ENCODE measurements at places on chromosomes 5 and 9. TPM values are rescaled to one million over a fixed set of nuclear protein-coding genes. Genes with fewer than 3 reads are reported as not detected.

DNA sequence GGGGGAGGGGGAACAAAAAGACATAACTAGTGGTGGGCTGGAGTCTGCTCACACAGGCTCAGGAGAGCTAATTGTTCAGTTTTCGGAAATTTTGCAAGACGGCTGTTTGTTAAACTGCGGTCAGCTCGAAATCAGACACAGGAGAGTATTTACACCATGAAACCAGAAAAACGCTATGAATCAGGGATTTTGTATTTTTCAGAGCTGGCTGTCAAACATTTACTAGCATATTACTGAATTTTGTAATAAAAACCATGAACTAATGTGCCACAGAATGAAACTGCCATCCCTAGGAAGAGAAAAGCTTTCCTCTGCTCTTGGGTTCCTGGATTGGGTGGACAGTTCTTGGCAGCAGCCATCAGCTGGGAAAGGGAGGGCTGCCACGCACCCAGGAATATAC lies 45.3 kb downstream of the TRPM3 start:
- no peak for DNase-seq

DNA sequence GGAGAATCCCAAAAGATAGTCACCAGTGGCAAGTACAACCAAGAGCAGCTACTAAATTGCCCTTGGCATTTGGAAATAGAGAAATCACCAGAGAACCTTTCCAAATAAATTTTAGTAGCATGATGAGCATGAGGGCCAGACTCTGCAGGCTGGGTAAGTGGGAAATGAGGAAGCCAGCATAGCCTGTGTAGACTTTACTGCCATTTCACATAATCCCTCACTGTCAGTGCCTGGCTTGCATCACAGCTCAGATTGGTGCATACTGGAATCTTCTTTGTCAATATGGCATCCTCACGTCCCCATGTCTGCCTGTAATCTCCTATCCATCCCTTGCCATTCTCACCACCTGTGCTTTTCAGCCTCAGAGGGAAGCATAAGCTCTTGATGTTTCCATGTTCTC lies 14.5 kb downstream of the GRAMD2B start:
- no peak for DNase-seq

GRCh38 chr9:112050544-112051475 lies 124.3 kb downstream of the SUSD1 start:
- no peak for DNase-seq

DNA sequence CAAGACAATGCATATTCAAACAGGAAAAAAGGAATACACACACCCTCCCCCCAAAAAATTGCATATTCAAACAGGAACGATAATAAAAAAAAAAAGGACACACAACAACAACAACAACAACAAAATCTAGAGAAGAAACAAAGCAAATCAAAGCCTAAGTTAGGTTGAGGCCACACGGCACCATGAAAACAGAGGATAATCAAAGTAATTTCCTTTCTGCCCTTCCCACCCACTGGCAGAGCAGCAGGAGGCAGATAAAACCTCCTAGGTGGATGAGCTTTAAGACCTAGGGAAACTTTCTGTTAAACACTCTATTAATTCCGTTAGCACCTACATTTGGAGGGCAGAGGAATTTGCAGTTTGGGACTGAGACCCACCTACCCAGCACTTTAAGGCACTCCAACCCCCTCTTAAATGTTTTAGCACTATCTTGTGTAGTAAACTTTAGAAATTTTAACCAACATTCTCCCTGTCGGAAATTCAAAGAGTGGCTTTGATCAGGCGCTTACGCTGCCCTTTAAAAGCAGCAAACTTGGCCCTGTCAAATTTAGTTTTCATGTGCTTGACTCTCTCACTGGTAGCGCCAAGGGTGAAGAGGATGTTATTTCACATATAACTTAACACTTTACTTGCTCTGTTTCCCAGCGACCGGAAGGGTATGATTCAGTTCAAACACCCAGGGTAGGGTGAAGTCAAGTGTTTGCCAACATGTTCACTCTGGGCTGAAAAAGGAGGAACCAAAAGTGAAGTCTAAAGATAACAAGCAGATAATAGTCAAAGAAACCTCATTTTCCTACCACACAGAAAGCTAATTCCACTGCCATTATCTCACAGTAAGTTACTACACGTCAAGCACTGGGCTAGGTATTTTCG lies 9.2 kb downstream of the ENC1 start:
- DNase-seq, result no peak

DNA sequence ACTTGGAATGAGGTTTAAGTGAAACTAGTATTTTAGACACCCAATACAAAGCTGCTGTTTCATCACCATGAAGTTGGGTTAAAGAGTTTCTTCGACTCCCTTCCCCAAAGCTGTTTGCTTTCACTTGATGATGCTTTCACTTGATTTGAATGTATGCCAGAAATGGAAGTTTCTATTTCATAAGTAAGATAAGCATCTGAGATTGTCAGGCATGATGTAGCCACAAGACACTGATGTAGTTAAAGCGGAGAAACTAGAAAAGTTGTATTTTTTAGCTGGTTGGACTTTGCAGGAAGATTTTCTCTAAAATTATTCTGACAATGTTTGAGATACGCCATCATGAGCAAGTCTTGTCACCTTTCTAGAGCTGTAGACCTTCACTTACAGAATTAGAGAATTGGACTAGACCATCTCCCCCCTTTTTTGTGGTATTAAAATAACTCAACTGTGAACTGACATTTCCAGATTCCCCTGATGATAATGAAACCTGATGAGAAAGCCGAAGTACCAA lies 20.0 kb downstream of the MOCS2 start:
- no peak for DNase-seq

DNA sequence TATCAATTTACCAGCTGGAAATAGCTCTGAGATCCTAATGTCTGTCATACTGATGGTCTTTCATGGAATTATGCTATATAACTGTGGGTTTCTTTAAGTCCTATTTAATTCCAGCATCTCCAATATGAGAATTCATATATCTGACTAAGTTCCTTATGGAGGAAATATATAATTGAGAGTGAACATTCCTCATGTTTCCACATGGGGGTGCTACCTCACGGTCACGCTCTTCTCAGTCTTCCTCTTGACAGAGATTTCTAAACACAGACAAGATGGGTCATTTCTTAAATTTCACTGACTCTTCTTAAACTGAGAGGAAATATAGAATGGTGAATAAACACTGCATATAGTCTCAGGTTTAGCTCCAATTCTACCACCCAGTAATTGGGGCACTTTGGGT lies 212.1 kb downstream of the SLF1 start:
- no peak for DNase-seq

DNA sequence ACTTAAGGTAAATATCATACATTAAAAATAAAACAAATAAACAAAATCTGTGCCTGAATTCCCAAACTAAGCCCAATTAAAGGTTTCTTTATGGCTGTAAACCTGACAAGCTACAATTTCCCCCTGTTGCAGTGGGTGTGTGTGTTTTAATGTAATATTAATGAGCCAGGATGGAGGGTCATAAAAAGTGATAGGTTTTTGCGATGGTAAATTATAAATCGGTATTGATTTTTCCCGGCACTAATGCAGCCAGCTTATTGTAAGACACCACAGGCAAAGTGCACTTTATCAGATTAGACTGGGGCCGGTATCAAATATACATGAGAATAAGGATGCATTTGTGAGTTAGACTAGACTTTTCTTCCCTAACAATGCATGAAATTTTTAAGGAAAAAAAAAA lies 120.4 kb downstream of the EBF1 start:
- no peak for DNase-seq

GRCh38 chr9:129740666-129741464 lies 12.0 kb downstream of the PTGES start:
- DNase-seq, result no peak

DNA sequence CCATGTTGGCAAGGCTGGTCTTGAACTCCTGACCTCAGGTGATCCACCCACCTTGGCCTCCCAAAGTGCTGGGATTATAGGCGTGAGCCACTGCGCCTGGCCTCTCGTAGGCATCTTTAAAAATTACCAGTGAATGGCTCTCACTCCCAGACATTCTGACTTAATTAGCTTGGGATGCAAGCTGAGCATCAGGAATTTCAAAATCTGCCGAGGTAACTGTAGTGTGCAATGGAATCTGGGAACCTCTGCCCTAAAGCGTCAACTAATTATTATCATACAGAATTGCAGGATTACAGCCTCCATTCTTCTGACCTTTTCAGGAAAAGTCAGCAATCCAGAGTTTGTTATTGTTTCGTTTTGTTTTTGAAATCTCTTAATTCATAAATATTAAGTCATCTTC lies 213.4 kb upstream of the DMAC1 start:
- DNase-seq, result no peak

DNA sequence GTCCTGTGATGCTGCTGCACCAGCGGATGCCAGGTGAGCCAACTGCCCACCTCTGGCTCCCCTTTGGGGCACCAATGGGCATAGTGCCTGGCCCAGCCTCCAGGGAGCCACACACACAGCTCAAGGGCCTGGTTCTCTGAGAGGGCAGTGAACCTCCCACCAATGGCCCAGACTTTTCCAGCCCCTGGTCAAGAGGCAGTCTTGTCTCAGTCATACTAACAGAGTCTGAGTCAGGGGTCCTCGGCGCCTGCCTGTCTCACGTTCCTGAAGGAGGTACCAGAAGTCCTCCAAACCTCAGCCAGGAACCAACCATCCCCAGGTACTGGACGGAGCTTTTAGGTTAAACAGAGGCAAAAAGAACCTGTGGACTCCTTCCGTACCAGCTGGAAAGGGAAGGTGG lies 121.1 kb downstream of the C5orf15 start:
- no peak for DNase-seq

DNA sequence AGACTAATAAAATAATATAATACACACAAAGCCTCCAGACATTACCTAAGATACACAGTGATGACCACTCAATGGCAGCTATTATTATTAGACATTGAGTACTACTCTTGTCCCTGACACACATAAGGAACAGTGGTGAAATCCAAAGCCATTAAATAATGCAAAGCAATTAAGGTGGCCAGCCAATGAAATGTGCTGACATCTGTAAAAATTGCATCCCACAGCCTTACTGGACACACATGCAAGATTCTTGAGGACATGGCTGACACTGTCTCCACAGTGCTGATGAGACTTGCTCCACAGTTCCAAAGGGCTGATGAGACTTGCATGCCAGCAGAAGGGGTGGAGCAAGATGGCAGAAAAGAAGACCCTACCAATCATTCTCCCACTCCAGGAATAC lies 447.5 kb downstream of the IRX1 start:
- no peak for DNase-seq

GRCh38 chr9:83570359-83570758 lies 32.2 kb upstream of the FRMD3 start:
- DNase-seq, result no peak

DNA sequence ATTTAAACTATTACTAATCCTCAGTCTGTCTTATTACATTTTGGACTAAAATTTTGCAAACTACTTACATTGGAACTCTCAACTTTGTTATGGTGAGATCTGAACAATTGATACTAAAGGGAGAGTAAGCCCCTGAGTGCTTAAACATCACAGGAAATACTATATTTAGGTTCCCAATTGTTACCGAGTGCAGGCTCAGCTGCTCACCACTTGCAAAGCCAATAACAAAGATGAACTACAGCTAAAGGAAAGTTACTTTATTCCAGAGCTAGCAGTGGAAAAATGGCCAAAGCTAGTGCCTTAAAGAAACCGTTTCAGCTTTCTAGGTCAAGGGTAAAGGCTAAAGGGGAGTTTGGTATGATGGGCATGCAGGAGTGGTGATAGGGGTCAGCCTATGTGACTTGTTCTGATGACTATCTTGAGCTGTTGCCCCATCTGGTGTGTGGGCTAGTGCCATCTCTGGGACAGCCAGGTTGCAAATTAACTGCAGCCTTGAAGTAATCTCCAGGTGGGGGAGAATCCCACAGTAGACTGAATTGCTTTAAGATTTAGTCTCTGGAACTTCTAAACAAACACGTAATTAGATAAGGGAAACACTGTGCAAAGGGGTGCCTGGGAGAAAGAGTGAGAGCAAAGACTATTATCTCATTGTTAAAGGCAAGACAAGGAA lies 7.8 kb upstream of the NDUFB6 start:
- DNase-seq, result no peak

DNA sequence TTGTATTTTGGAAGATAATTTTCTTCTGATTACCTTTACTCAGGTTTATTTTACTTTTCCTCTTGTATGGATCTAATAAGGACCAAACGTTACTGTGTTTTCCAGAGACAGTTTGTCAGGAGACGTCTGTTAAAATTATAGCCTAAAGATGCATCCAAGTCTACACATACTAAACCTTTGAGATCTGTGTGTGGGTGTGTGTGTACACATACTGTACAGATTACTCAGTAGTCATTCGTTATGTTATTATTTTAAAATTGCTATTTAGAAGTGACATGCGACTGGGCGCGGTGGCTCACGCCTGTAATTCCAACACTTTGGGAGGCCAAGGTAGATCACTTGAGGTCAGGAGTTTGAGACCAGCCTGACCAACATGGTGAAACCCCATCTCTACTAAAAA lies 51.6 kb upstream of the CNTLN start:
- DNase-seq, result no peak

- no peak for DNase-seq
Measured at GRCh38 chr5:168471785-168472184, 14.5 kb upstream of the RARS1 start.

GRCh38 chr5:83368835-83369234 lies 102.7 kb upstream of the VCAN start:
- DNase-seq, result no peak

DNA sequence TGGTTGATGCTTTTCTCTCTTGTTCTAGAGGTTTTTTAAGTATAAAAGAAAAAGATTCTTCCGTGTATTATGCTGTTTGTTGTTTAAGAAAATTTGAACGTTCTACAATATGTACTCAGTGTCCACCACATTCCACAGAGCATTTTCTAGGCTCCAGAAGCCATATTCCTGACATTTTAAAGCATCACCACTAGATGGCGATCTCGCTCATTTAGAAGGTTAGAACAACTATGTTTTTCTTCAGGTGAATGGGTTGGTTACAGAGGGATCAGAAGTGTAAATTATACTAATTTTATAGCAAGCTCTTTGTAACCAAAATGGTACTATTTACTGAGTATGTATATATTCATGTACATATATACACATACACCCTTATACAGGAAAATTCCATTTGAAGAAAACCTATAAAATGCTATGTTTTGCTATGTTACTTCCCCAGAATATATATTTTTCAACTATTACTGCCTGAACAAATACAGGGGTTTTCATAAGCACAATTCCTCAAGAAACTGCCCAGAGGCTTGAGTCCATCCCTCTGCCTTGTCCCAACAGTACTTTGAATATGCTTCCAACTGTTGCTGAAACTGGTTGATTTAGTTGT lies 284.3 kb downstream of the CCDC171 start:
- no peak for DNase-seq

APBA1 gene
- 24.9 TPM for total RNA-seq

SPATA31E1 gene
- not detected for total RNA-seq

KCNV2 gene
- total RNA-seq, result not detected

GPX8 gene
- 1.2 TPM for total RNA-seq

TERT gene
- not detected for total RNA-seq

MRPL36 gene
- 20.0 TPM for total RNA-seq

PCDHA2 gene
- total RNA-seq, result 10.6 TPM

ACTBL2 gene
- not detected for total RNA-seq

ADAMTS16 gene
- 3.7 TPM for total RNA-seq

SPATA9 gene
- 0.82 TPM for total RNA-seq

WDR38 gene
- not detected for total RNA-seq

ADAMTS6 gene
- total RNA-seq, result 15.5 TPM

LOX gene
- total RNA-seq, result 3.3 TPM

PHF24 gene
- 19.2 TPM for total RNA-seq

SV2C gene
- 2.9 TPM for total RNA-seq
